Activated naive CD4-positive, alpha-beta T cell treated with anti-CD3 and anti-CD28 coated beads for 36 hours (primary cell): ENCODE measurements at places on chromosomes 13 and 19.

DNA sequence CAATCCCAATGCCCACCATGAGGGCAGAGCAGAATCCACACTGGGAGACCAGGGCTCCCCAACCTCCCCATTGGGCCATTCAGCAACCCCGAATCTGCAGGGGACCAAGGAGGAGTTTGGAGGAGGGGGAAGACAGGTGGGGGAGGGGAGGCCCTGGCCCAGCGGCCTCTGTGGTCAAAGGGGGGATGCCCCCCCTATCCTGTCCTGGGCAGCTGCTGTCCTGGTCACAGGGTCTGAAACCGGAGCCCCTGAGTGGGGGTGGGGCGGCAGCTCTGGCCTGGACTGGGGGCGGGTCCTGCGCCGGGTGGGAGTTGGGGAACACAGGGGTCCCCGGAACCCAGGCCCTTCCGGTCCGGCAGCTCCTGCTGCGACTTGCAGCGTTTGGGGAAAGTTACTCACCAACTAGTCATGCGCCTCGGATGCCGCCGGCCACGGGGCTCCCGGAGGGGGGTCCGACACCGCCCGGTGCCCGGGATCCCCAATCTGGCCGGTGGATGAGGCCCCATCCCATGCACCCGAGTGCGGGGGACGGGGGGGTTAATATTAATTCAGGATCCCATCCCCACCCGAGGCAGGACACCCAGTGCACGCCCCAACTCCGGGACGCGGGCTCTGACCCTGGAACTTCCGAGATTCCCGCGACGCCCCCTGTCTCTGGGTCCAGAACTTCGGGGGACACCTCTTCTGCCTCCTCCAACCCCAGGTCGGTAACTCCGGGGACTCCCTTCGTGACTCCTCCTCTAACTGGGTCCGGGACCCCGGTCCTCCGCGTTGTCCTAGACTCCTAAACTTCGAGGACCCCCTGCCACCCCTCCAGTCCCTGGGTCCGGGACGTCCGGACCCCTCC, 872 bp downstream of the HOMER3 start:
- no peak for DNase-seq

GRCh38 chr13:114140131-114140905, 7.9 kb upstream of the RASA3 start:
- peak; percentile 55 for DNase-seq

- no peak for DNase-seq
Measured at GRCh38 chr19:18507727-18508440, 14.0 kb downstream of the ELL start.

DNA sequence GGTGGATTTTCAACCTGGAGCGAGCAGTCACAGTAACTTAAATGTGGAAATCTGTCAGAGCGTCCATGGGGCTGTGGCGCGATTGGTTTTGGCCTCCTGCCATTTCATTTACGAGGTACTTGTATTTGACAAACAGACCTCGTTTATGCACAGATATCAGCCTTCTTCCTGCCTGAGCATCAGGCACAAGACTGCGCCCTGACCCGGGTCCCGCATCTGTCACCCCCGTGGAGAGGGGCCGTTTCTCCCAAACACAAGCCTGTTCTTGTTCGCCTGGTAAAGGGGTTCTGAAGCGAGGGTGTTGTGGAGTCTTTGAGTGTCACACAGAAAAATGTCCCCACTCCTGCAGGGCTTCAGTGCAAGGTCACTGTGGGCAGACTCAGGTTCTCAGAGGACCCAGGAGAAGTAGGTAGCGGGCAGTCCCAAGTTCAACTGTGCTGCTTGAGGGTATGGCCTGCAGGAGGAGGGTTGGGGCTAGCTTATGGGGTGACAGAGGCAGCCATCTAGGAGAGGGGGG, 202.3 kb downstream of the URI1 start:
- DNase-seq: no peak

- DNase-seq: no peak
Measured at GRCh38 chr13:45949161-45949560, 97.6 kb upstream of the SIAH3 start.

DNA sequence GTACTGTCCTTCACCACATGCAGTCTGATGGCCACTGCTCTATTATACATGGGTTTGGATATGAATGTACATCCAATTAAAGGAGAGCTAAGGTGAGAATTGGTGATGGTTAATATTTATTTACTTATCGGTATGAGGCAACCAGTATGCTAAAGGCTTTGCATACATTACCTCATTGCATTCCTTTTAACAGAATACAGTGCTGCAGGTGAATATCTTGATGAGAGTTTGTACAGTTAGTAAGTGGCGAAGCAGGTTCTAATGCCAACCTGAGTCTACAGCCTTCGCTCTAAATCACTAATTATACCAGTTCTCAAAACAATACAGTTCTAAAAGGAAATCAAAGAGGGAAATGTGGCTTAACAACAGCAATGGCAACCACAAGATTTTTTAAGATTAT, 284.1 kb downstream of the ITGBL1 start:
- no peak for DNase-seq

DNA sequence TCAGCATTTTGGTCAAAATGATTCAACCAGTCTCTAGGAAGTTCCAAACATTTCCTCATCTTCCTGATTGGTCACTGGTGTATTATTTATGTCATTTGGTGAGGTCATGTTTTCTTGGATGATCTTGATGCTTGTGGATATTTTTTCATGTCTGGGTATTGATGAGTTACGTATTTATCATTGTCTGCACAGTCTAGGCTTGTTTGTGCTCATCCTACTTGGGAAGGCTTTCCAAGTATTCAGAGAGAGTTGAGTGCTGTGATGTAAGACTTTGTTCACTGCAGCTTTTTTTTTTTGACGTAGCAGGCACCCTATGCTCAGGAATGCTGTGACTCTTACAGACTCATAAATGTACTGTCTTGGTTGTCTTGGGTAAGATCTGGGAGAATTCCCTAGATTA, 509.5 kb downstream of the SLITRK1 start:
- no peak for DNase-seq

DNA sequence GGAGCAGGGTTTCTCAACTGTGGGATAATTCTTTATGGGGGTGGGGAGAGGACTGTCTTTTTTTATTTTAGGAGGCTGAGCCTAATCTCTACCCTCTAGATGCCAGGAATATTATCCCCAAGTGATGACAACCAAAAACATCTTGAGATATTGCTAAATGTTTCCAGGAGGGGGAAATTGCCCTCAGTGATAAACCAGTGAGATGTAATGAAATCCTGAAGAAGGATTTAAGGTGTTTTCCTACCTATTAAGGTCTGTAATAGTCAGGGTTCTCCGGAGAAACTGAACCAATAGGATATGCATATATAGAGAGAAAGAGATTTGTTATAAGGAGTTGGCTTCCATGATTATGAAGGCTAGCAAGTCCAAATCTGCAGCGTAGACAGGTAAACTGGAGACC, 208.3 kb upstream of the MIR17HG start:
- DNase-seq: no peak

DNA sequence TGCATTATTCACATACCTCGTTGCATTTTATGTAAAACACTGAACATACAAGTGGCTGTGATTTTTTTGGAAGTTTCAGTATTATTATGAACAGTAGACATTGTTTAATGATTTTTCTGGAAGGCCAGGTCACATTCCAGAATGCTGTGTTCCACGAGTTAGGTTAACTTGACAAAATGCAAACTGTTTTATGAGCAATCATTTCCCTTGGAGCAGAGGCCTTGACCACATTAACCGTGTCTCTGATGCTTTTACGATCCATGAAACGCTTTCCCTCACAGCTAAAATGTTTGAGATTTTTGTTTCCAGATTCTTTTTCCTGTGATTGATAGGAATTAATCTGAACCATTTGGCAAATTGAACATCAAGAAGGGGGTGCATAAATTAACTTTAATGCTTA, 57.8 kb downstream of the MBNL2 start:
- no peak for DNase-seq

- no peak for DNase-seq
Measured at GRCh38 chr13:113926951-113927660, 46.8 kb downstream of the C13orf46 start.

DNA sequence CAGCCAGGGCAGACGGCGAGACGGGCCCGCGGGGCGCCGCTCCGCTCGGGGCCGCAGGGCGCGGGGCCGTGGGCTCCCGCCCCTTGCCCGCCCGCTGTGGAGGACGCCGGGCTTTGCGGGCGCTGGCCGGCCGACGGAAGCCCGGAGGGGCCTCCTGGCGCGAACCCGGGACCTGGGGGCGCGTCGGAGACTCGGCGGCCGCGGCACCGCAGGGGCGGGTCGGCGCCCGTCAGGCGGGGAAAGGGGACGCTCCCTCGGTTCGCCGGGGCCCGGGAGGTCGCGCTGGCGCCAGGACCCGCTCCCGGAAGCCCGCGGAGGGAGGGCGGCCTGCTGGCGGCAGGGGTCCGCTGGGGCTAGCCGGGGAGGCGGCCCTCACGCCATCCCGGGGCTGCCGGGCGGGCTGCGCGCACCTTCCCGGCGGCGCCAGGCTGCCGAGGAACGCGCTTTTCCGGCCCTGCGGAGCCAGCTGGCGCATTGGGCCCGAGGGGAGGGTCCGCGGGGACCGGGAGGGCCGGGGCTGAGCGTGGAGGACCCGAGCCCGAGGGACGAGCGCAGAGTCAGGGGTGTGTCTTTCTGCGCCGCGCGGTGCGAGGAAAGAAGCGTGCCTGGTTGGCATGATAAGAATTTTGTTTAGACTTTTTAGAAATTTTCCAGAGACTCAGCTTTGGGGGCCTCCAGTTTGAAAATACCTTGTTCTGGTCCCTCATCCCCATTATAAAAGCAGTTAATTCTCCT, 511 bp downstream of the GARRE1 start:
- DNase-seq: peak; percentile 27

DNA sequence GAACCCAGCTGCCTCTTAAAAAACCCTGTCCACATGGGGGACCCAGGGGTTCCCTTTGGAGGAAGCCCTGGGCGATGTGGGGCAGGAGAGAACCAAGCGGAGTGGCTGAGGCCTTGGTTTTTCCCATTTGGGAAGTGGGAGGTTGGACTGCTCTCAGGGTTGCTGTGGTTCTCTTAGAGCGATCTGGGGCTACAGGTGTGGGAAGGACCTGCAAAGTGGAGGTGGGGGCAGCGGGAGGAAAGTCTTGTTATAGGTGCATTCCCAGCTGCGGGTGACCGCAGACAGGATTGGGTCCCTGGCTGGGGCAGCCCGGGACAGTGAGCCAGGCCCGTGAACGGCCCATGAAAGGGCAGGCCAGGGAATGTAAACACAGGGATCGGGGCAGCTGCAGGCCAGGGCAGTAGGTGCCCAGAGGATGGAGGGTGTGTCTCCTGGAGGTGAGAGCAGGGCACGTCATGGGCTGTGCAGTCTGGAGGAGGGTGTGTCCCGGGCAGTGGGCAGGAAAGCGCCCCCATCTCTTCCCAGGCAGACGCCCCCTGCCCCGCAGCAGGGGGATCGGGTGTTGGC, 814 bp downstream of the SLC25A23 start:
- no peak for DNase-seq

- DNase-seq: no peak
Measured at GRCh38 chr13:67549331-67549730, 319.2 kb upstream of the PCDH9 start.

- DNase-seq: peak; percentile 87
Measured at GRCh38 chr19:39406656-39407409, at the start of gene ZFP36. ZFP36 (plus strand) TSS chr19:39406847; CDS start chr19:39406905, 58 bp downstream.

- DNase-seq: no peak
Measured at GRCh38 chr19:5397804-5398692, 57.2 kb upstream of the ZNRF4 start.

GRCh38 chr19:13152356-13152973, 2.3 kb downstream of the IER2 start:
- no peak for DNase-seq

DNA sequence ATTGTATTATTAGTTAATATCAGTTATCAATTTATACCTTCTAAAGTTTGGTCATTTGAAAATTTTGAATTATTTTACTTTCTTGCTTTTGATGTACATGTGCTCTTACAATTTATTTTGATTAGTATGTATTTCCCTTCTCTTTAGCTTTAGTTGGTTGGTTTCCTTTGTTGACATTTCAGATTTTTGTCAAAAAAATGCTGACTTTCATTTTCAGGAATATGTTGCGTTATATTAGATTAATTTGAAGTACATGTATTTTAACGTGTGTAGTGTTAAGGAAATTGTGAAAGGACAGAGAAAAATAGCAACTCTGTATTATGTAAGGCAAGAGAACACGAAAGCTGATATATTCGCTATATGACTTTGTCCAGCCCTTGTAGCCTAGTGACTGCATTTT, 342.9 kb upstream of the SLITRK6 start:
- DNase-seq: no peak

GRCh38 chr13:24146961-24147569, 13.5 kb upstream of the SPATA13 start:
- no peak for DNase-seq

GRCh38 chr19:55632463-55632834, 8.1 kb upstream of the ZNF784 start:
- DNase-seq: peak; percentile 98

GRCh38 chr13:80086304-80086721, 254.6 kb downstream of the SPRY2 start:
- no peak for DNase-seq

GRCh38 chr19:1884719-1885334, 469 bp downstream of the ABHD17A start:
- no peak for DNase-seq

- DNase-seq: no peak
Measured at GRCh38 chr13:99335603-99336002, 28.4 kb upstream of the GPR183 start.

DNA sequence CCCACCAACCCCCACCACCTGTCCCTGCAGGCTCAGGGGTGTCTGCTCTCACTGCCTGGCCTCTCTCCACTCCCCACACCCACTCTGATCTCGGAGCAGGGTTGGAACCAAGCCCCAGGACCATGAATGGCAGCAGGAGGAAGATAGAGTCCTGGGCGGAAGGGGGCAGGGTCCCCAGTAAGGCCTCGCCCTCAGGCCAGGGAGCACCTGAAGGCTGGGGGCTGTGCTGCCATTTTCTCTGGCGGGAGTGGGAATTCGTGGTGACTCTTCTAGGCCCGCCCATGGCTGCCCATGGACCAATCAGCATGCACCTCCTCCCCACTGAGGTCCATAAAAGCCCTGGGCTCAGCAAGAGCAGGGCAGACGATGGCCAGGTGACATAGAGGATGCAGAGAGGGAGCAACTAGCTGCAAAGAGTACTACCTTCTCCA, 25.0 kb downstream of the KBTBD6 start:
- DNase-seq: no peak

- DNase-seq: peak; percentile 33
Measured at GRCh38 chr13:97212601-97213040, 9.5 kb upstream of the MBNL2 start.

GRCh38 chr19:36605877-36606478, 865 bp downstream of the ZNF382 start:
- DNase-seq: no peak

- DNase-seq: no peak
Measured at GRCh38 chr19:45939792-45940514, 25.4 kb upstream of the NANOS2 start.

DNA sequence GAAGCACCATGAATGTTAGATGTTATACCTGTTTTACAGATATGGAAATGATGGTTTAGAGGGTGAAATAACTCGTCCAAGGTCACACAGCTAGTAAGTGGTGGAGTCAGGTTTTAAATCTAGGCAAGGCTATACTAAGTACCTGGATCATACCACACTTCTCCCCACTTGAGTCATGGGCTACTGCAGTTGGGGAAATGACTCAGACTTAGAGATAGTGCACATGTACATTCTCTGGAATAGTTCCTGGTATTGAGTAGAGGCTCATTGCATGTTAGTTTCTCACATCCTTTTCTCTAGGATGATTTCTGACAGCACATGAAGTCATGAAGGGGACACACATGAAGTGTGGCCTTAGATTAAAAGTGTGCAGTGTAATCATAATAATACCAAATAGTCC, 76.2 kb upstream of the TNFSF11 start:
- peak; percentile 64 for DNase-seq
